ENCODE measurements at places on chromosomes 5 and 9.

GRCh38 chr9:122070728-122071515 is 22.2 kb downstream of the TTLL11 start:
- no peak for DNase-seq

- DNase-seq = no peak
These were observed 59.5 kb upstream of the GNE start for GRCh38 chr9:36317766-36318165.

- no peak for DNase-seq
These were observed 167.4 kb downstream of the TSSK1B start for GRCh38 chr5:113267361-113267900.

GRCh38 chr5:148730942-148731898 is 76.9 kb upstream of the HTR4 start:
- DNase-seq = peak; percentile 65

GRCh38 chr9:114366334-114367128 is 21.3 kb downstream of the AKNA start:
- peak; percentile 77 for DNase-seq

DNA sequence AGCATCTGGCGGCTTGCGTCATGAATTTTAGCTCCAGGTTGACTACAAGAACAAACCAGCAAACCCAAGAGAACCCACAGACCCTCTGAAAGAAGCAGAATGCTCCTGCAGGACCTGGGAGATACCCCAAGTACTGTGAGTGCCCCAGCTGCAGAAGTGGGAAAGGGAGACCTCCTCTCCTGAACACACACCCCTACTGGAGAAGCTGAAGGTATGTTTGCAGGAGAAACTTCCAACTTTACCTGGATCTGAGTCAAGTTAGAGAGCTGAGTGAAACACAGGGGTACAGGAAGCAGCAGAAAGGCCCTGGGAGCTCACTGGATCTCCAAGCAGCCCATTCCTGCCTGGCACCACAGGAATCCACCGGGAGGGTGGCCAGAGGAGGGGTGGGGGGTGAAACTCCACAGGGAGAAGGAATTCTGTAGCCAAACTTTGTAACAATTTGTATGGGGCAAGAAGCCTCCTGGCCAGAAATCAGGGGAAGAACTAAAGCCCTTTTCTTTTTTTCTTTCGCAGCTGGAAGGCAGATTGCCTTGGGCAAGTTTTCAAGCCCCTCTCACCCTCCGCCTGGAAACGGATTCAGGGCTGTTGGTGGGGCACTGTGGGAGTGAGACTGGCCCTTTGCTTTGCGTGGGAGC is 576.2 kb downstream of the BNC2 start:
- peak; percentile 61 for DNase-seq

DNA sequence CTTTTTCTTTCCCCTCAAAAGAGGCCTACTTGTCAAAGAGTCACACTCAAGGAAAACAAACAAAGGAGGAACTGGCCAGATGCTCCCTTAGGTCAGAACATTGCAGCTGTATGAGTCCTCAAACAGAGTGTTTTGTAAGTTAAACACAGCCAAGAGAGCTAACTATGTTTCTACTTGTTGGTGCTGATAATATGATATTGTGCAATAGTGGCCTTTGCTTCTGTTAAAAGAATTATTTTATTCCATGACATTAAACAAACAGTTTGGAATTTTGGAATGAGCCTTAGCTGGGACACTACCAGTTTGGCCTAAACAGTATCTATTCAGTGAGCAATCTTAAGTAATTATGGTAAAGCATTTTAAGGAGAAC is 56.0 kb upstream of the TPD52L3 start:
- peak; percentile 78 for DNase-seq

- DNase-seq = peak; percentile 15
These were observed 174.0 kb downstream of the MAN2A1 start for GRCh38 chr5:109863752-109864151.

DNA sequence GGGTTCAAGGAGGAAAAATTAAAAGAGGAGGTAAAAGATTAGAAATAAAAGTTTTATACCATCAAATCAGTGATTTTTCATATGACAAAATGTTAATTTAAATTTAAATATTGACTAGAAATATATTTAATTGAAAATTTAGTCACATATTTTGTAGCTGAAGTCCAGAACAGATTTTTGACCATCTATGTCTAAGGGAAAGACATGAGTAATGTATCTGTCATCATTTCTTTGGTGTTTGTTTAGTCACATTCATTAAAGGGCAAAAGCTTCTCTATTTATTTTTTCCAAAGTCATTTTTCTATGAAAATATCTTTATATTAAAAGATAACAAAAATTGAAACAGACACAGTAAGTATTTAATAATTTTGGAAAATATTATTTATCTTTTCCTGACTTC is 252.0 kb upstream of the ISL1 start:
- DNase-seq = no peak

GRCh38 chr5:135737701-135738563 is 96.5 kb upstream of the SLC25A48 start:
- no peak for DNase-seq

DNA sequence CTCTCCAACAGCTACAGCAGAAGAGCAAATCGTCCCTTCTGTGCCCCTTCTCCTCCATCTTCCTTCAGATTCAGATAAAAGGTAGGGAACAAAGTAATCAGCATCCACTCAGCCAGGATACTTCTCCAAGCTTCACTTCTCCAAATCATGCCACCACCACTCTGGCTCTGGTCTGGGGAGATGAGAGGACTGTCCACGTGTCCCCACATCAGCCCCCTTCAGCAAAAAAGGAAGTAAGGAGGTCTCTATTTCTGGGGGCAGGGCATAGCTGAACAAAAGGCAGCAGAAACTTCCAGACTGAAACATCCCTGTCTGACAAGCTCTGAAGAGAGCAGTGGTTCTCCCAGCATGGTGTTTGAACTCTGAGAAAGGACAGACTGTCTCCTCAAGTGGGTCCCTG is 116.9 kb downstream of the C5orf15 start:
- DNase-seq = no peak

Data from GM03348 (cell line).